T-cell (primary cell): ENCODE measurements at places on chromosomes 1 and 21.

GRCh38 chr1:31878058-31878457 lies 60.1 kb downstream of the PTP4A2 start:
- no peak for DNase-seq

- DNase-seq: peak; percentile 41
These were observed 13.6 kb downstream of the INSRR start for GRCh38 chr1:156845055-156845952.

DNA sequence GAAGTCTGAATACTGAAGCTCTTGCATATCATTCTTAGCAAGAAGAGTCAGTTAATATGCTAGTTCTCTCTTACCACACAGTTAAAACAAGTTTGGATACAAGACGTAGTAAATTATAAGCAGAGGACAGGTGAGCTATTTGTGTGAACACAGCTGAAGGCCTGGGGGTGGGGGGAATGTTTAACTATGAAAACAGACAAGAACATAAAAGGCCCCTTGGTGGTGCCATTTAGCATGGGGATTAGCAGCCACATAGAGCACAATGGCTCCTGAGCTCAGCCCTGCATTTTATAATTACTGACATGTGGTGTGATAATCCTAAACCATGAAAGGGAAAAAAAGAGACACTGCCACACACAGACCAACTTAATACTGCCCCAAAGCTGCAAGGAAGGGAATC lies 94.8 kb downstream of the TGFBR3 start:
- DNase-seq: no peak

DNA sequence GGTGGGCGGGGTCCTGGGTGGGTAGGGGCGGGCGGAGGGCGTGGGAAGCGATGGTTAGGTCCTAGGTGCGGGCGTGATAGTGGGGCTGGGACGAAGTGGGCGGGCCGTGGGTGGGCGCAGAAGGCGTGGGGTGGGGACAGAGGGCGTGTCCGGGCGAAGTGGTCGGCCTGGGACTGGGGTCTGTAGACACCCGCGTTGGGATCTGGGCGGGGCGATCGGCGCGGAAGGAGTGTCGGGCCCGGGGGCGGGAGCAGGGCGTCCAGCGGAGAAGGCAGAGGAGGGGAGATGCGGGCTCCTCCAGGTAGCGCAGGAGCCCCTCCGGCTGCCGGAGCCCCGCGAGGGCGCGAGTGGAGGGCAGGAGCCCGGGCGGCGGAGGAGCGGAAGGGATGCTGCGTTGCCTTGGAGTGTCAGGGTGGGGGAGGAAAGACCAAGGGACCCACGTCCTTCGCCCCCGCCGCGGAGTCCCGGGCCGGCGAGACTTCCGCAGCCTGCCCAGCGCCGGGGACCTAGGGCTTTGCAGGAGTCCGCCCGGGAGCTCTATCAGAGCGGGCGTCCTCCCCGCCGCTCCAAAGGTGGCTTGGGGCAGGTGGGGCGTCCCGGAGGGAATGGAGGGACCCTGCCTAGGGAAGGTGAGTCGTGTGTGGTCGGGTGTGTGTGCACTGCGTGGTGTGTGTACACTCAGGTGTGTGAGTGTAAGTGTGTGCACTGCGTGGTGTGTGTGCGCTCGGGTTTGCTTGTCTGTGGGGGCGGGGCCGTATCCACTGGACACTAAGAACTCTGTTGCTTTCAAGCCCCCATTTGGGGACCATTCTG lies 27.0 kb upstream of the PRSS38 start:
- DNase-seq: no peak

- no peak for DNase-seq
These were observed 253.8 kb downstream of the DYRK1A start for GRCh38 chr21:37620401-37620800.

DNA sequence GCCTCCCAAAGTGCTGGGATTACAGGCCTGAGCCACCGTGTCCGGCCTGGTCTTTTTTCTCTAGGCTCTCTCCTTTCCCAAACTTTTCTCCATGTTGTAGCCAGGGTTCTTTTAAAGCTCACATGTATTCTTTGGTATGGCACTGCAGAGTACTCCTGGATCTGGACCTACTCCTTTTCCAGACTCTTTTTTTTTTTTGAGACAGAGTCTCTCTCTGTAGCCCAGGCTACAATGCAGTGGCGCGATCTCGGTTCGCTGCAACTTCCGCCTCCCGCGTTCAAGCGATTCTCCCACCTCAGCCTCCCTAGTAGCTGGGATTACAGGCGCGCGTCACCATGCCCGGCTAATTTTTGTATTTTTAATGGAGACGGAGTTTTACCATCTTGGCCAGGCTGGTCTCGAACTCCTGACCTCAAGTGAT lies 602 bp upstream of the MED18 start:
- DNase-seq: peak; percentile 26

GRCh38 chr1:46529031-46529630 lies 22.3 kb downstream of the KNCN start:
- DNase-seq: no peak

- DNase-seq: no peak
These were observed 36.8 kb downstream of the RAP1A start for GRCh38 chr1:111656086-111657017.

- no peak for DNase-seq
These were observed 65.8 kb downstream of the OVGP1 start for GRCh38 chr1:111361761-111362160.

DNA sequence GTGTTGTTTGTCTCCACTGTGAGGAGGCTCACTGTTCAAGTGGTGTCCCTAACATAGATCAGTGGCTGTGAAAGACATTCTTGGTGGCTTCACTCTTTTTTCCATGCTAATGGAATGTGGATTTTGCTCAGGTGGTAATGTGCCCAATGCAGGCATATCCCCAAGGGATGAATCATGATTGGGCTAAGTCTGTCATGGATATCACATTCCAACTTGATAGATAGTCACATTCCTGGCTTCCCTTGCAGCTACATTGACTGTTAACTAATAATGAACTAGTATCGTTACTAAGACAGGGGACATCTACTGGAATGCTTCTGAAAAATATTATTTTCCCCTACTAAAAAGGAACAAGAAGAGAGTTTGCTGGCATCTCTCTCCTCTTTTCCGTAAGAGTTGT lies 86.3 kb upstream of the SOD1 start:
- no peak for DNase-seq

DNA sequence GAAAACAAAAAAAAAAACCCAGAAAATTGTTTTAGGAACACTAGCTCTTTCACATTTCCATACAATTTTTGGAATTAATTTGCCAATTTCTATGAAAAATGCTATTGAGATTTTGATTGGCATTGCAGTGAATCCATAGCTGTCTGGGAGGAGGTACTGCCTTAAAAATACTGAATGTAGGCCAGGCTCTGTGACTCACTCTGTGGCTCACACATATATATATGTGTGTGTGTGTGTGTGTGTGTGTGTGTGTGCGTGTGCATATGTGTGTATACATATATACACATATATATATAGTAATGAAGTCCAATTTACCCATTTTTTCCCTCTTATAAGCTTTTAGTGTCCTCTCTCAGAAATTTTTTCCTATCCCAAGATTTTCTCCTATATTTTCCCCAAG lies 214.2 kb upstream of the DMRTA2 start:
- no peak for DNase-seq
